Stimulated activated CD8-positive, alpha-beta memory T cell treated with anti-CD3 and anti-CD28 coated beads, Interleukin-15, amount 100 ng/mL, for 24 hours (primary cell): ENCODE measurements at places on chromosomes 5 and 9.

DNA sequence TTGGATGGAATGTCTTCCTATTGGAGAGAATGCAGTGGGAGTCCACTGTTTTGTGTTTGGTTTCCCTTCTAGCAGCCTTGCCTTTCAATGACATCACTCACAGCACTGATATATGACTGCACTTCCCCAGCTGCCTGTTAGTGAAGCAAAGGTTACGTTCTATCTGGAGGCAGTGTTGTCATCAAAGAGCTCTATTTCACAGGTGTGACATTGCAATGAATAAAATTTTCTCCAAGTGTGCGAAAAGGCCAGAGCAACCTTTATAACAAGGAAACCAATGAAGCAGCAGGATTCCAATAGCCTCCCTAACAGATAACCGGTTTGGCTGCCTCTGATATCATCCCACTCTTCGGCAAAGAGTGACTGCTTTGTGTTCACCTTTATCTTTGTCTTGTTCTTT is 523.5 kb upstream of the ZNF608 start:
- no peak for DNase-seq

- DNase-seq, result no peak
Measured at GRCh38 chr9:122076773-122077172, 16.3 kb downstream of the TTLL11 start.

GRCh38 chr9:121556580-121556979 is 56.9 kb upstream of the GGTA1 start:
- no peak for DNase-seq

- DNase-seq, result no peak
Measured at GRCh38 chr9:79709743-79710674, 138.2 kb downstream of the TLE4 start.

DNA sequence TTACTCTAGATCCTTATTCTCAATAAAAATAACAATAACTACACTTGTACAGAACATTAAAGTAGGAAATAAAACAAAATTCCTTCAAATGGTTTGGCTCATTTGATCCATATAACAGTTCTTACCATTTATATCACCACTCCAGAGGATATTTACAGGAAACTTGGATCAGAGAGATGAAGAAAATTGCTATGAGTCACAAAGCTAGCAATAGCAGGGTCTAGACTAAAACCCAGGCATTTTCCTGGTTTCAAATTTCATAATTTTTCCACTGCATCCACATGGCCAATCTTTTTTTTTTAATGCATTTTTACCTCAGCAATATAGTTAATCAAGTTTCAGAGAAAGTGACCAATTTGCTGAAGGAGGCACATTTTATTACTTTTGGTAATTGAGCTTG is 299.2 kb downstream of the ELAVL2 start:
- no peak for DNase-seq

- DNase-seq, result no peak
Measured at GRCh38 chr5:163730206-163730756, 224.9 kb downstream of the MAT2B start.

DNA sequence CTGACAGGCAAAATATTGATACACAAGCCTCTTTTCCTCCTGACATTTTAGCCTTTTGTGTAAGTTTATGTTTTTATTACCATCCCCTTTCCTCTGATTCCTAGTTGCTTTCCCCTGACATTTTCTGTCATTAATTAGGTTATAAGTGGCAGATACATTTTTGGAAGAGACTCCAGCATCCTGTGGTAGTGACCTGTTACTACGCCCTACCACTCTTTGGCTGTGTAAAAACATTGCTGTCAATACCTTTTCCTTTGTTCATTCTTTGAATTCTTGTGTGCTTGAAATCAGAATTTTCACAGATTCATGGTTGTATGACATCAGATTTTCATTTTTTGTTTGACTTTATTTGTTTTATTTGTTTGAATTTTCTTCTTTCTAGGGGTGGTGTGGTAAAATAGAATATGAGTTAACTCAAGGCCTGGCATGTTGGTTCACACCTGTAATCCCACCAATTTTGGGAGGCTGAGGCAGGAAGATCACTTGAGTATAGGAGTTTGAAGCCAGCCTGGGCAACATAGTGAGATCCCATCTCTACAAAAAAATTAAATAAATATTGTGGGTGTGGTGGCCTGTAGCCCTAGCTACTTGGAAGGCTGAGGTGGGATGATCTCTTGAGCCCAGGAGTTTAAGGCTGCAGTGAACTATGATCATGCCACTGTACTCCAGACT is 43.4 kb downstream of the UBE2R2 start:
- no peak for DNase-seq

DNA sequence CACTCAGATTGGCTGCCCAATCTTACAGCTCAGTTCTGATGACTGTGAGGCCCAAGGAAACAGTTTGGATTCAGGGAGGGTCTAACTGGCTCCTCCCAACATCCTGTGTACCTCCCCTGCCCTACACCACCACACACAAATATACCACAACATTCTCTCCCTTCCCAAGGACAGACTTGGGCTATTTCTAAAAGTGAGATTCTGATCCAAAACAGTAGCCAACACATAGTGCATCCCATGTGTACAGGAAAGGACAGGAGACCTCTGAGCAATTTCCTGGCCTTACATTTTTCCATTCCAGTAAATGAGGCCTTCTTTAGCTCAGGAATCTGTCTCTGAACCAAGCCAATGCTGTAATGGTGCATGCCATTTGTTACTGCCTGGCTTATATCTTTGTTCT is 20.8 kb downstream of the ZNF366 start:
- no peak for DNase-seq
